ENCODE measurements at places on chromosomes 4 and X.

DNA sequence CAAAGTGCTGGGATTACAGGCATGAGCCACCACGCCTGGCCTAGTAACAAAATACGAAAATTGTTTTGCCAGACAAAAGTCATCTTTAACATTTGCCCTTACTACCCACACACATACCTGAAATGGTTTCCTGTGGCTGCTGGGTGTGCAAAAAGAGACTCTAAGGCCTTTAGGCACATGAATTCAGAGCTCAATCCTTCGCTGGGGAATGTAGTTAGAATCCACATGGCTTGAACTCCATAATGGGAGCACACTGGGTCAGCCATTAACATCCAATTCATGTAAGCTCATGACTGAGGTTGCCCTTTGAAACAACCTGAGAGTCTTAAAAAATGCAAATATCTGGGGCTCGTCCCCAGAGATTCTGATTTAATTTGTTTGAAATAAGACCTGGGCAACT, 87.8 kb downstream of the HPGD start:
- H3K4me3 ChIP-seq: no peak overlapping the region
- H3K36me3 ChIP-seq: no peaks in the 10 kb centered on the region
- no peak for DNase-seq
- H3K27me3 ChIP-seq: no peaks in the 10 kb centered on the region
- no peaks in the 10 kb centered on the region for H3K4me1 ChIP-seq
- H3K27ac ChIP-seq: no peak overlapping the region

DNA sequence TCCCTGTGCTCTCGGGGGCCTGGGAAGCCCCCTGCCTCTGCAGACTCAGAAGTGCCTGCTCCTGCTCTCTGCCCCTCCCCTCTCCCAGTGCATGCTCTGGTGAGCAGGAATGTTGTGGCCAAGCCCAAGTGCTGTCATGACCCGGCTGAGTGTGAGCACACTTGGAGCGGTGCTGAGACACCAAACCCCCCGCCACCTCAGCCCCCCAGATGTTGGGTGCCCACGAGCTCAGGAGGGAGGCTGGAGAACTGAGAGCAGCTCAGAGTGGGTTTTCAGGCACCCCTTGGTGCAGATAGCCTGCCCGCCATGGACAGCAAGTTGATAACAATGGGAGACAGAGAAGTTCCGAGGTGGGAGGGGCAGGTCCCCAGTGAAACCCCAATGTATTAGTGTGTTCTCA, 477.4 kb downstream of the ACTRT1 start:
- DNase-seq: no peak
- no peak overlapping the region for H3K4me3 ChIP-seq
- no peaks in the 10 kb centered on the region for H3K27me3 ChIP-seq
- no peaks in the 10 kb centered on the region for H3K36me3 ChIP-seq

DNA sequence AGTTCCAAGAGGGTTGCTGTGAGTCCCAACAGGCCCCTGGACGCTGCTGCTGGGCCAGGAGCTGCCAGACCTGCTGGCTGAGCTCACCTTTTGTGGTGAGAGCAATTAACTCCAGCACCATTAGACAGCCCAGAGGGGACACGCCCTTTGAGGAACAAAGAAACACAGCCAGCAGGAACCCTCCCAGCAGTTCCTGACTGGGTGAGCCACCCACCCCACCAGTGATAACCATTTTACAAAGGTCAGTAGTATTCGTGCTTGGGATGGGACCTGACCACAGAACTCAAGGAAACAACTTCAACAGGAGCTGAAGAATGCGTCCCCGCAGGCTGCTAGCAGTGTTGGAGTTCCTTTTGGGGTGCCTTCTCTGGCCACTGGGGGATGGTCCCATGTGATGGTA, 38.8 kb upstream of the AFAP1 start:
- peaks cover 7% of the 10 kb centered on the region for H3K27me3 ChIP-seq
- H3K27ac ChIP-seq: no peak overlapping the region
- H3K4me3 ChIP-seq: no peak overlapping the region
- peaks cover 2% of the 10 kb centered on the region for H3K36me3 ChIP-seq

- no peak for DNase-seq
- H3K27ac ChIP-seq: no peak overlapping the region
- H3K4me3 ChIP-seq: no peak overlapping the region
- no peaks in the 10 kb centered on the region for H3K36me3 ChIP-seq
- H3K27me3 ChIP-seq: peaks cover 3% of the 10 kb centered on the region
Measured at GRCh38 chr4:78299565-78299972, 242.4 kb downstream of the FRAS1 start.

DNA sequence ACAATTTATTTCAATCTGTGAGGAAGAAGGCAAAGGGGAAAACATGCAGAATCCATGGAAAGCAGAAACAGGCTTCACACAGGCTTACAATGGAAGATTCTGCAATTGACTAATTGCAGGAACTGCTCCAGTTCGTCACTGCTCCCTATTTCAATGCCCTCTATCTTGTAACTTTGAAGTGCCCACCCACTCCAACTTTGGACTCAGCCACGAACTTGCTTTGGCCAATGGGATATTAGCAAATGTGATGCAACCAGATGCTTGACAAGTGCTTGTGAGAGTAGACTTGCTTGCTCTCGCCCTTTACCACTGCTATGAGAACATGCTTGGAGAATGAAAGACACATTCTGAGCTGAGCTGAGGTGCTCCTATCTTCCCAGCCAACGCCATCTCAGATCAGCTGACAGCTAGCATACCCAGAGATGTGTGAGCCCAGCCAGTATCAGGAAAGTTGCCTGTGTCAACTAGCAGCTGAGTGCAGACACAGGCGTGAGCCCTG, 105.7 kb upstream of the PTCHD1 start:
- H3K4me3 ChIP-seq: no peak overlapping the region
- DNase-seq: no peak
- H3K27ac ChIP-seq: no peak overlapping the region
- no peaks in the 10 kb centered on the region for H3K36me3 ChIP-seq
- no peaks in the 10 kb centered on the region for H3K27me3 ChIP-seq
